CD4-positive, alpha-beta memory T cell (primary cell): ENCODE measurements at places on chromosomes 3 and 15.
A peak's percentile ranks its signal among the peaks of the same experiment; 100 is the strongest.

GRCh38 chr15:99566157-99566897 lies 543 bp downstream of the MEF2A start:
- DNase-seq = peak; percentile 37

DNA sequence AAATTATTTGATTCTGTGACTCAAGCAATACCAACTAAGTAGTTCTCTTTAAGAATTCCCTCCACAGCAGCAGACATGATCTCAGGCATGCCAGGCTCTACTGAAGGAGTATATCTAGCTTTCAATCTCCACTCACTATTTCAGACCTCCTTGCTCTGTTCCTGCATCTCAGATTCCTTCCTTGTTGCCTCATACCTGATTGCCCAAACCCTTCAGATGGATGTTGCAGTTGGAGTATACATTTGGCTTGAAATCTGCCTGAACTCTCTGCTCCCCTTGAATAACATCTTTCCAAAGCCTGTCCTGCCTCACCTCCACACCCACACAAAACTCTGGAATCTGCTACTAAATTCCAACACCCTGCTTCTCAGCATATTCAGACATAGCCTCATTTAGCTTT lies 19.8 kb upstream of the TM4SF4 start:
- DNase-seq = no peak

- DNase-seq = no peak
These were observed 126.7 kb downstream of the MYLK start for GRCh38 chr3:123757281-123757940.

DNA sequence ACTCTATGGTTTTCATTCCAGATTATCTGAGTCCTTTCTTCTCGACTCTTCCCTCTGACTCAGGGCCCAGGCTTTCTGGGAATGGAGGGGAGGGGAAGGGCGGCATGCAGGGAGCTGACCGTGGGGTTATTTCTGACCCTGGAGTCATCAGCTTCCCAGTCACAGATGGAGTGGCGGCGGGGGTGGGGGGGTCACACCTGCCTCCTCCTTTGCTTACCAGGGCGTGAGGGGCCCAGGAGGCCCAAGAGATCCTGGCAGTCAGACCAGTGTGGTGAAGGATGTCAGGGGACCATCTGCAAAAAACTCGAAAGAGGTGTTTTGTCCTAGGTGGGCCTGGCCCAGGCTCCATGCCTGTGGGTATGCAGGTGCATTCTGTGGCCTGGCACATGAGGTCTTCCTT lies 996 bp upstream of the XIRP1 start:
- DNase-seq = no peak

DNA sequence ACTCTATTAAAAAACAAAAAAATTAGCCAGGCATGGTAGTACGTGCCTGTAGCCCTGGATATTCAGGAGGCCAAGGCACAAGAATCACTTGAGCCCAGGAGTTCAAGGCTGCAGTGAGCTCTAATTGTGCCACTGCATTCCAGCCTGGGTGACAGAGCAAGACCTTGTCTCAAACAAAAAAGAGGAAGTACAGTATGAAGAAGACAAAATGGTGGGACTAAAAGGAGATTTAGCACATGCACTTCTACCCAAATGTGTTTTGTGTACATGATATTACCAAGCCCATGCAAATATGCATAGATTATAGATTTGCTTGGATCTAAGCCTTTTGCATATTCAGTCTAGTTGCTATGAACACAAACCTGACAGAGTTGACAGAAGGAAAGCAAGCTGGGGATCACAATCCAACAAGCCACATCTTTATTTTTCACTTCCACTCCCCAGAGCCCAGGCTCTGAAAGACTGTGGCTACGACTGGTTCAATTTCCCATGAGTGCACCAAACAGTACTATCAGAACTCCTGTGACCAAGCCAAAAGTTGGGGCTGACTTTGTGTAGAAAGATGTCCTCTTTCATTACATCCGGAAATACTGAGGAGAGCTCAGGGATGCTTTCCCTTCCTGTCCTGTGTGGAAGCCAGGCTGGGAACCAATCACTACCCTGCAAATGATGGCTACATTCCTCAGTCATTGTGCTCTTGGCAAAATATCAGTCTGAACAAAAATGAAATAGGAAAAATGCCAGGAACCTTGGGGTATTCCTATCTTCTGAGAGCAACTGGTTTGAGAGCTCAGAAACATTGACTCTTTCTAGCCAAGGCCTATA lies 49.4 kb downstream of the TGM4 start:
- no peak for DNase-seq

DNA sequence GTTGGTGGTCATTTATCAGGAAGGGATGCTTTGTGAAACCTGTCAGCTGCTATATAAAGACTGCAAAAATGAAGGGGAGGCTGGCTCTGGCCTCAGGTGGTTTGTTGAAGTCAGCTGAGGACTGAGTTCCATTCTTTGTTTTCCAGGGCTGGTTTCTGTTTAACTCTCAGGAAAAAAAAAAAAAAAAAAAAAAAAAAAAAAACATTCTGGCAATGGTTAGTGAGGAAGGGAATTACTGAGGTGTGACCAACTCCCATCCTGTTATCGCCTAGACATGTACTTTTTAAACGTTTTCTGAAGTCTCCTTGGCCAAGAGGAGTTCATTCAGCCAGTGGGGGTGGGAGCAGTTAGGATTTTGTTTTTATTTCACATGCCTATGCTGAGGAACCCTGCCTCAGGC lies 316.3 kb downstream of the OXSM start:
- DNase-seq = no peak
